ENCODE measurements at places on chromosomes 7 and 10.

GRCh38 chr10:61789031-61789430 lies 112.5 kb upstream of the ARID5B start:
- no peak for DNase-seq

DNA sequence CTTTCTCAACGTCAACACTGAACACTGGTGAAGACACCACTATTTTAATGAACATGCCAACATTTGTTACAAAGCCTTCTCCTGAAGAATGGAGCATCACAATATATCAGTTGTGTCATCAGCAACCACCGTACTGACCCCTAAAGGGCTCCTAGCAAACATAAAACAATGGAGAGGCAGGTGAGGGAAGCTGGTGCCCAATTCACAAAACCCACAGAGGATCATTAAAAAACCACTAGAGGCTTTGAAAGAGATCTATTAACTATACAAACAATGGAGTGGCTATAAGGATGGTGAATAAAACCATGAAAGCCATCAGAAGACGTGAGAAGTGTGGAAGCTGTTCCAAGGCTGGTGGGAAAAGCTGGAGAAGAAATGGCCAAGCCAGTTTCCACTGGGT lies 150.8 kb downstream of the FAM107B start:
- no peak for DNase-seq

GRCh38 chr10:79180414-79181221 lies 111.9 kb downstream of the ZMIZ1 start:
- DNase-seq = no peak

DNA sequence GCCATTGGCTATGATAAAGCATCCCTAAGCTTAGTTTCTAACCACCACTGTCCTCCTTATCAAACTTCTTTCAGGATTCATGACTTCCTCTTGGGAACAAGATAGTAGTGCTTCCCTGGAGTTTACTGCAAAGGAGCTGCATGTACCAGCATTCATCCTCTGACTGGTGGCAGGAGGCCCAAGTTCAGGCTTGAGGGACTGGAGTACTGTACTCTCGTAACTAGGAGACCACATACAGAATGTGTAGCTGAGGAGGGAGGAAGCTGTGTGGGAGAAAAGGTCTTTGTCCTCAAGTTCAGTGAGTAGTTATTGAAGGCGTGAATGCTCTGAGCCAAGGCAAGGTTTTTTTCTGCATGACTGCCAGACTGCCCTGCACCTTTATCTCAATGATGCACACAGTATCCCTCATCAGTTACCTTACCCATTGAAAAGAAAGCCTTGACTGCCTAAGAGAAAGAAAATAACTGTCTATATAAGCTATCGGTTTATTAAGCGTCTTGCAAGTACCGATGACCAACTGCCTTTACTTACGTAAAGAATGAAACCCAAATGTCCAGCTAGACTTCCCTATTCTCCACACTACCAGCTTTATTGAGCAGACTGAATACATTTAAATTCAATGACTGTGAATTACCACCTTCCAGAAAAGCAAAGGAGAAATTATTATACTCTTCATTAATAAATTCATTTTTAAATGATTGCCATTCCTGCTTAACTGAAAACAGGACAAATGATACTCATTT lies 12.8 kb downstream of the SCRN1 start:
- DNase-seq = peak; percentile 88

DNA sequence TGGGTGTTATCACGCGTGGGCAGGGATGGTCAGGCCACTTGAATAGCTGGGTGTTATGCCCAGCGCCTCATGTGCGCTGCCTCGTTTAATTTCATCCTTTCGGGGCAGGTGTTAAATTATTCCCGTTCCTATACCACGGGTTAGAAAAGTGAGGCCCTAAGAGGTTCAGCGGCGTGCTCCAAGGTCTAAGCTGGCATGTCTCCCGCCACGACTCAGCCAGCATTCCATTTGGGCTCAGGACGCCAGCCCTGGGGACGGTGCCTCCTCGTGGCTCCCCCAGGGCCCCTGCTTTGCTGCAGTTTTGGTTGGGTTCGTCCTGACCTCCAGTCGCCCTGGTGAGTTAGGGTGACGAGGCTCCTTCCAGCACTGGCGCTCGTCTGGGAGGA lies 124.5 kb downstream of the TRRAP start:
- DNase-seq = no peak

GRCh38 chr10:69315610-69316312 lies 37.5 kb downstream of the HK1 start:
- no peak for DNase-seq

DNA sequence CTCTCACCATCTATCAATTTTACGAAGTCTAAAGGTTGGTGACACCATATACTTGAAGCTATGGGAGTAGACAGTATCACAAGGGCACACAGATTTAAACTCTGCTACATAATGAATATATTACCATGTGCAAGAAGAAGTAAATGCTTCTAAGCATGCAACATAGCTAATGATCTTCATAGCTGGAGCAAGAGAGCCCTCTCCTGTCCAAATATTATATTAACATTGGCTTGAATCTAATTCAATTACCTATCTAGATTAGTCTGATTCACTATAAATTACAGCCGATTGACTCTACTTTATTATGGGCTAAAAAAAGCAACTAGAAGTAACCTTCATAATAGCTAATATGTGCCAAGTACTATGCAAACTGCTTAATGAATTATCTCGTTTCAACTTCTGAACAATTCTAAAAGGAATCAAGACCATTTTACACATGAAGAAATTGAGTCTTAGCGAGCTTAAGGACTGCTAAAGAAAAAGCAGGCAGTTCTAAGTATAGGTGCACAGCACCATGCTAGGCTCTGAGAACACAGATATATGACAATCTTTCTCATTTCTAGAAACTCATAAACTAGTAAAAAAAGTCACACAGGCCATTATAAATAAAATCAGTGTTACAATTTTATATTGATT lies 21.9 kb downstream of the FRA10AC1 start:
- peak; percentile 36 for DNase-seq

GRCh38 chr10:31321396-31321941 lies 2.5 kb downstream of the ZEB1 start:
- DNase-seq = peak; percentile 28

DNA sequence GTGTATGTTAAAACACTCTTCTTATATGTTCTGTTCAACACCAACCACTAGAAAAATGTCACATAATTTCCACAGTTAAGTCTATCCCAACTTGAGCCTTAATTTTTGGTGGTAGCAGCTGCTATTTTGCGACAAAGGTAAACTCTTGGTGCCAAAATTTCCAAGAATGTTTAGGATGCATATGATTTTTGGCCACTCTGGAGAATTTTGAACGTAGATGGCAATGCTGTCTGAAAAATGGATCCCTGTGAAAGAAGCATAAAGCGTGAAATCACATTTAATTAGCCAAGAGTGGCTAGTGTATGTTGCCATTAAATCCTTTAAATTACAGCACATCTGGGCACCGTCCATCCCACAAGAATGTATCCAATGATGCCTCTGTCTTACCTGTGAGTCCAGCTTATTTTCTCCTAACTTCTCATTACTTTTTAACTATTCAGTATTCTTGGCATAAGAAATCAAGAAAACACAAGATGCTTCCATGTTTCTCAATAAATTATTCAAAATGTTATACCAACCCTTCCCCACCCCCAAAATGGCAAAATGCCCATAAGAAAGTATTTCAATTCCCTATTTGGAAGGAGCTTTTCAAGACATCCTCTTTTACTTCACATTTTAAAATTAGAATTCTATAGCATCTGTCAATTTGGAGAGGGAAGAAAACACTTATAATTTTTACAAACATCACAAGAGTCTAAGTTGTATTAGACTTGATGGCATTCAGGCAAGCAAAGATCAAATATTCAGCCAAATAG lies 12.4 kb downstream of the PTPRZ1 start:
- DNase-seq = no peak
